ENCODE measurements at places on chromosomes 5 and 9.

DNA sequence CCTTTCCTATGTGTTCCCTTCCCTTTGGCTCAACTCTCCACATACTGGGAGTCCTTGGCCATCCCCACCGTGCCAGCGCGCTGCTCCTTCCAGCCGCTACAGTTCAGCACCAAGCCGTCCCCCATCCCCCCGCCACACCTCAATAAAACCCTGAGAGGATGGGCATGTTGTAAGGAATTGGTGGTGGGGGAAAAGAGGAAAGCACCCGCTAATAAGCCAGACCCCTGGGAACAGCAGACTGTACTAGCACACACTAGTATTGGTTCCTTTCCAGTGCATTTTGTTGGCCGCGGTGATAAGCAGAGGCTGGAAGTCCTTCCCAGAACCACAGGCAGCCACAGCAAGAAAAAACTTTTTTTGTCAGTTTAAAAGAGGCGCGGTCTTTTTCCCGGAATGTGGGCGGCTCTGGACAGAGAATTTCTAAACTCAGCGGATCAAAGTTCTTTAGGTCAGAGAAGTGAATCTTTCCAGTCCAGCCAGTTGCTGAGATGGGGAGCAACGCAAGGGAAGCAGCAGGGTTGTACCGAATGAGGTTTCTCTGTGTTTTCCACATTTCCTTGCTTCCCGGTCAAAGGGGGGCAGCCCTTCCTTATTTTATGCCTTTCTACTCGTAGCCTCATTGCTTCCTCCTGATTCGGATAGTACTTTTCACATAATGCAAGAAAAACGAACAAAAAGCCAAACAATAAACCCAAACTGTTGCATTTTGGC lies 2.1 kb downstream of the CHSY3 start:
- peak; percentile 14 for DNase-seq

GRCh38 chr9:114184071-114184470 lies 28.7 kb downstream of the COL27A1 start:
- DNase-seq, result no peak

DNA sequence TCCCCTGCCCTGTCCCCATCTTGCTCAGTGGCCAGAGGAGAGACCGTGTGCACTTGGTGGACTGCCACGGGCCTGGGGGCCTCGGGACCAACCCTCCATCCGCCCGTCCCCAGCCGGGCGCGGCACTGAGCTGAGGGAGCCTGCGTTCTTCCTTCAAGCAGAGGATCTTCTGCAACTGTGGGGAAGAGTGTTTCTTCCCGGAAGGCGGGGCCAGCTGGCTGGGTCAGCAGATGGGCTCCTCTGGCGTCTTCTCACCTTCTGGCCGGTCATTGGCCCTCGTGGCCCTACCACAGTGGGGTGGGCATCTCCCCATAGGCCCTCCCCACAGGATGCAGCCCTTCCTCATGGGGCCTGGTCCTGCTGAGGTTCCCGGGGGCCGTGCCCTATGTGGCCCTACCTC lies 17.4 kb downstream of the RXRA start:
- no peak for DNase-seq

DNA sequence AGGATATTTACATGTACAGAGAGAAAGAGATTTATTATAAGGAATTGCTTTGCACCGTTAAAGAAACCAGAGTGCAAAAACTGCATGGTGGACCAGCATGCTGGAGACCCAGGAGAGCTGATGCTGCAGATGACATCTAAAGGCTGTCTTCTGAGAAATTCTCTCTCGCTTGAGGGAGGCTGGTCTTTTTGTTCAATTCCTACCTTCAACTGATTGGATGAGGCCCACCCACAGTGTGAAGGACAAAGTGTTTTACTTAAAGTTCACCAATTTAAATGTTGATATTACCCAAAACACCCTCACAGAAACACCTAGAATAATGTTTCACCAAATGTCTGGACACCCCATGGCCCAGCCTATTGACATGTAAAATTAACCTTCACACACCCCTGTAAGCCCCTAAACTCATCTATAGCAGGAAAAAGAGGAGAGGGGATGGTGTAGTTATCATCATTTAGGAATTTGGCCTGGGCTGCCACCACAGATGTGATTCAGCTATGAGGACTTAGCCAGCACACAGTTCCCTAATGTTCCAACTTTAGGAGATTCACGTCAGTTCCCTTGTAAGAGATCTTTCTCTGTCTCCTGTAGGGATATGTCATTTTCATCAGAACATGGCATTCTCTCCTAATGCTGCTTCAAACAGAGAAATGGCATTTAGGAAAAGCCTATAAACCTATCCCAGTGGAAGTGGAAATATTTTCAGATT lies 358.2 kb upstream of the TLE4 start:
- DNase-seq, result no peak

GRCh38 chr9:90301277-90301653 lies 341.4 kb downstream of the DIRAS2 start:
- no peak for DNase-seq

- DNase-seq, result no peak
Measured at GRCh38 chr9:112028242-112029221, 131.9 kb downstream of the UGCG start.

DNA sequence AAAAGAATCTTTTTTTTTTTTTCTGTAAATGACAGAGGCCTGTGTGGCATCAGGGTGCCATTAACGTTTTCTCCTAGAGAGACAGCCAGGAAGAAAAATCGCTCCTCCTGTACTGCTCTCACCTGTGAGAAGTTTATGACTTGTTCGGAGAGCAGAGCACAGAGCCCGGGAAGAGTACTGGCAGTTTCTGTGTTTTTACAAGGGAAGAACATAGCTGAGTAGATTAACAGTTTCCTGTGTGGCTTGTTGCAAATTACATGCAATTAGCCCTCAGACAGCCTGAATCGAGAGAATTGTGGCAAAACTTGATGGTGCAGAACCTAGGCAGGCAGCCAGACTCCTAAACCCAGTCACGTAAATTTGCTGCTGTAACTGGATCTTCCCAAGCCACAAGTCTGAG lies 32.1 kb downstream of the PRKACG start:
- no peak for DNase-seq

GRCh38 chr5:3225201-3225960 lies 370.3 kb upstream of the IRX1 start:
- DNase-seq, result no peak
